ENCODE measurements at places on chromosomes 7 and 10.

DNA sequence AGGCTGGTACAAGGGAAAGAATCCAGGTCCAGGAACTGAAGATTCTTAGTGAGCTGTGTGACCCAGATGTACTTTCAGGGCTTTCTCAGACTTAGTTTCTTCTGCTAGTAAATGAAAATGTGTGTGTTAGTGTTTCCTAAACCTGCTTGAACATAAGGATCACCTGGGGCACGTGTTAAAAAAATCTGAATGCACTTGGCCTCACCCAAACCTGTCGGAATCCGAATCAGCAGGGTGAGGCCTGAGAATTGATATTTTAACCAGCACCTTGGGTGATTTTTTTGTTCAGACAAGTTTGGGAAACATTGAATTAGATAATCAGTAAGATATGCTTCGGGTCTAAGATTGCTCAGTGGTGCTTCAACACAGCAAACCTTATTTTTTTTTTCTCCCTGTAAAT is 59.7 kb downstream of the ZNF365 start:
- no peak for DNase-seq

GRCh38 chr7:144768633-144769032 is 67.2 kb downstream of the TPK1 start:
- no peak for DNase-seq

- DNase-seq, result no peak
These were observed 21.1 kb downstream of the FAM133B start for GRCh38 chr7:92569137-92569536.

GRCh38 chr7:39356172-39356925 is 209.9 kb upstream of the YAE1 start:
- no peak for DNase-seq

DNA sequence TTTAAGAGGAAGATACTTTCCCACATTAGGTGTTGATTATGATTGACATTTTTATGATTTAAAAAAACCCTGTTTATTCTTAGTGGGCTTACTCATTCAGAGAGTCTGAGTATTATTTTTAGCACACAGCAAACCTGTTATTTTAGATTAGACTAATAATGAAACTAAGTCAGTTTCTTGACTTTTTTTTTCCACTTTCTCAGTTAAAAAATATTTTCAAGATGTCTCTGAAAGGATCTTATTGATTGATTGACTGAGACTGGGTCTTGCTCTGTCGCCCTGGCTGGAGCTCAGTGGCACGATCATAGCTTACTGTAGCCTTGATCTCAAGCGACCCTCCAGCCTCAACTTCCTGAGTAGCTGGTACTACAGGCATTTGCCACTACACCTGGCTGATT is 20.4 kb upstream of the INPP5F start:
- DNase-seq, result no peak

GRCh38 chr10:55641601-55642000 is 719.5 kb downstream of the ZWINT start:
- no peak for DNase-seq

DNA sequence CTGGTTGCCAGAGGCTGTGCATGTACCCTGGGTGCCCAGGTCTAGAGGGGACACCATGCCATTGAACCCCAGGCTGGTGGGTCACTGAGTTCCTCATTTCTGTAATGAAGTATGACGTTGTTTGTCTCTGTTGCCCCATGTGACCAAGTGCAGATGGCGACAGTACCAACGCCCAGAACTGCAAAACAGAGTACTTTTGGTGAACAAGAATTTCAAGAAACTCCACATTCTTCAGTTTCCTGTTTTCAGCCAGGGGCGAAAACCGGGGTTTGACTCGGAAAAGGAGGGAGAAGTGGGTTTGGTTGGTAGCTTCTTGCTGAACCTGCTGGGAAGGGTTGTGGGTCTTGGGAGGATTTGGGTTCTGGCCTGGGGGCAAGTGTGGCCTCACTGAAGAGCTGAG is 18.2 kb downstream of the CYP17A1 start:
- no peak for DNase-seq

Measured in activated CD8-positive, alpha-beta memory T cell treated with anti-CD3 and anti-CD28 coated beads for 1 hour (primary cell).